NCI-H2107 (cell line): ENCODE measurements at places on chromosomes 1 and 21.

- DNase-seq = no peak
Observed at GRCh38 chr1:43056981-43057391, 98.3 kb upstream of the SLC2A1 start.

DNA sequence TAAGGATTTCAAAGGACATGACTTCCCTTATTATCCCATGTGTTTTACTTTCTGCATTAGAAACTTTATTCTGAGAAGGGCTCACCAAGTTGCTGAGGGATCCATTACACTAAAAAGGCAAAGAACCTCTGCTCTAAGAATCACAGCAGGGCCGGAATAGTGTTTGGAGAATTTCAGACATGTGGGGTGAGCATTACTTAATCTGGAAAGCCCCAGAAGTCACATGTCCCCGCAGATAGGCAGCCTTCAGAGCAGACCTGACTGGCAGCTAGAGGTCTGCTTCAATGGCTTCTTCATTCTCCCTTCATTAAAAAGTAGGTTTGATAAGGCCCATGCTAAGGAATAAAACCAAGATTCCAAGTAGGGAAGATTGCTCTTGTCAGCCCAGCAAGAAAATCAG is 52.6 kb upstream of the RBM15 start:
- DNase-seq = no peak

DNA sequence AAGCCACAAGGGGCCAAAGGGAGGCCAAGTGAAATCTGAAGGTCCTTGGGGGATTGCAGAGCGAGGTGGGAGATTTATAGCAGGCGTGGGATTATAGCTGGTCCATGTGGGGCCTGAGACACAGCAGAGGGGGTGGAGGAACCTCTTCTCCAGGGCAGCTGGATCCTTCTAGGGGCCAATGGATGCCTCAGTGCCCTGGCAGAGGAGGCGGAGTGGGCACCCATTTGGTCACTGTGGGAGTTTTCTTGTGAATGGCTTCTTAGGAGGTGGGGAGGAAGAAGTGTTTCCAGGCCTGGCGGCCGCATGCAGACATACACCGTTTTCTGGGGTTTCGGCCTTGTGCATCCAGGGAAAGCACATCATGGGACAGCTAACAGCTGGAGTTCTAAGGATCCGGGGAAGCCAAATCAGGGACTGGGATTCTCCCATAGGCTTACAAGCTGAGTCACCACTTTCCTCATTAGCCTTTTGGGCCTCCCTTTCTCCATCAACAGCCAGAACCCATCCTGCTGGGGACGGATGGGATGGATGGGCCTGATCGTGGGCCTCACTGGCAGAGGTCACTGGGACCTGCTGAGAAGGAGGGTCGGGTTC is 76.5 kb downstream of the RHOU start:
- no peak for DNase-seq

DNA sequence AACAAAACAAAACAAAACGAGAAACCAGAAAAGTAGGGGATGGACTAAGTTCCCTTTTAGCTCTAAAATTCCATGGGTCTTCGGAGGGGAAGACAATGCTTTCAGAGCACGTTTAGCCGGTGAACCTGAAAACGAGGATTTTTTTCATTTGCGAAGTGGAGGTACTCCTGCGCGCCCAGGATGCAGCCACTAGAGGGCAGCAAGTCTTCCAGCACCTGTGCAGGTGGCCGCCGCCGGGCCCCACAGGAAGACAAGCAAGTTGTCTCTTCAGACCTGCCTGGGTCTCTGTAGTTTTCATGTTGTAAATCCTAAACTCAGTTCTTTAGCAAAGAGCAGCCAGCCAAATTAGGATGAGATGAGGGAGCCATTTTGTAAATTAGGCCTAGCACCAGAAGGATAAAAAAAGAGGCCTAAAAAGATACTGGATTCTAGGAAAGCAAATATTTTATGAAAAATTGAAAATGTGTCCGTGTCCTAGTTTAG is 17.7 kb upstream of the SNX27 start:
- DNase-seq = peak; percentile 71

- DNase-seq = no peak
Observed at GRCh38 chr1:235739124-235739523, 89.5 kb upstream of the GNG4 start.
